AG04450 (cell line): ENCODE measurements at places on chromosomes 5 and 9. TPM values are rescaled to one million over a fixed set of nuclear protein-coding genes. Genes with fewer than 3 reads are reported as not detected.

SPINK4 gene
- polyA plus RNA-seq, result not detected in 2 replicates

AMBP gene
- polyA plus RNA-seq, result 0.67 and 0.74 TPM in 2 replicates

PRELID2 gene
- 3.9 and 5.4 TPM in 2 replicates for polyA plus RNA-seq

WHRN gene
- 1.1 and 1.2 TPM in 2 replicates for polyA plus RNA-seq

- no peak for DNase-seq
Measured at GRCh38 chr5:169914766-169915165, 65.5 kb downstream of the INSYN2B start.

- DNase-seq, result no peak
Measured at GRCh38 chr9:74333384-74334032, 163.6 kb upstream of the RORB start.

DNA sequence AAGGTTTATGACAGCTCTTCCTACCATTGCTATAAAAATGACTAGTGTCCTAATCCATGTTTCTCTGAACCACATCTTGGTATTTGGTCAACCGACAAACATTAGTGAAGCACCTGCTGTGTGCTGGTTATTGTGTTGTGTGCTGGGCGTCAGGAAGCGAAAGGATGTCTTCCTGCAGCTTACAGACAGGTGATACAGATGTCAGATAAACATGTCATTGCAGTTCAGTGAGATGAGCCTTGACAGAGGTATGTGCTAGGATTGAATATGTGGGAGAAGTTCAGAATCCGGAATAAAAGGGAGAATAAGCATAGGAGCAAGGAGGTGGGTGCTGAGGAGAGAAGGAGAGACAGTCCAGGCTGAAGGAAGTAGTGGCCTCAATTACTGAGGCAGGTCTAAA lies 20.3 kb upstream of the CTNNA1 start:
- no peak for DNase-seq

GRCh38 chr5:147567917-147568598 lies 58.2 kb upstream of the DPYSL3 start:
- DNase-seq, result peak; percentile 53

- DNase-seq, result no peak
Measured at GRCh38 chr5:118069452-118069851, 918.9 kb downstream of the DTWD2 start.

GRCh38 chr9:133996531-133997520 lies 4.7 kb upstream of the VAV2 start:
- DNase-seq, result no peak

DNA sequence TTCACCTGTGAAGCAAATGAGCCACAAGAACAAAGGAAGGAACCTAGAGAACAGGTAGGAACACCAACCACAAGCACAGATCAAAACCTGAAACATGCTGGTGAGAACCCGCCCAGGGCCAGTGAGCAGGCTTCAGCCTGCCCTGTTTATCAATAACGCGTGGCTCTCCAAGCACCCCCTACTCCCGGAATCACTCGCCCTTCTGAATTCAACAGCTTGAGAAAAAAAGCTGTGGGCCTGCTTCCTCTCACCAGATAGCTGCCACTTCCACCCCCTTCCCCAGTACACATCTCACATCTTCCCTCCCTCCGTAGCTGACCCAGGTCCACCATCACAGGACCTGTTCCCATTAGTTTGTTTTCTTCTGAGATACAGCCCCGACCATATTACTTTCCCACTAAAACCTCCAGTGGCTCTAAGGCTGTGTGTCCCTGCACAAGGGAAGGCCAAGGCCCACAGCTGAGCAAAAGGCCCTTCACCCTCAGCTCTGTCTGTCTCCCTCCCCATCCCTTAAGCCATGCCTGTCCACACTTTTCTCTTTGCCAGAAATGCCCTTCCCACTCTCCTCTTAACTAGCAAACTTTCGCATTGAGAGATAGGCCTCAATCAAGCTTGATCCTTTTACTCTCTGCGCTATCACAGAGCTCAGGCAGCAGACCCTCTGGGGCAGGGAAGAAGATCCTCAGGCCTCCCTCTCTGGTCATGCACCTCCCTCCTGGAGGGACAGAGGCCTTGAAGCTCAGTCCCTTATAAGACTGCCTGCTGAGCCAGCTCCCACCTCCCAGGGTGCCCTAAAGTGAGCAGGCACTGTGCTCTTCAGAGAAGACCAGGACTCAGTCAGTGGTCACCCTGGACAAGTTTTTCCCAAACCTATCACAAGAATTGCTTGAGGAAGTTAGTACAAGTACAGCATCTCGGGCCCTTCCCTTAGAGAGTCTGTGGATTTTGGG lies 30.1 kb downstream of the B4GALT1 start:
- DNase-seq, result no peak

DNA sequence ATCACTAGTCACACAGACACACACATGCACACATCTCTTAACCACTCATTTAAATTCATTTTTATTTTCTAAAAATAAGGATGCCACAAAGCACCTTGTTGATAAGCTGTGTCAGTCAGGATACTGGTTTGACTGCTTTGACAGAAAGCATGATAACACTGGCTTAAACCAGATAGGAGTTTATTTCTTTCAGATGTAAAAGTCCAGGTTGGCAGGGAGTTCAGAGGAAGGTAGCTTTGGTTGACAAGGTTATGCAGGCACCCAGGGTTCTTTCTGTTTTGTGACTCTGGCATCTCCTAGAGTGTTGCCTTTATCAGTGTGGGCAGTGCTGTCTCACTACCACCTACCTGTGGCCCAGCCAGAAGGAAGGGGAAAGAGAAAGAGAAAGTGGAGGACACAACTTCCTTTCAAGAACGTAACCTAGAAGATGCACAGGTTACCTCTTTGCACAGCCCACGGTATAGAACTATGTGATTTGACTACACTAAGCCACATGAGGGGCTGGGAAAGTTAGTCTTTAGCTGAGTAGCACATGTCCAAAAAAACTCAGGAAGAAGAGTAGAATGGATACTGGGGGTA lies 334.7 kb downstream of the OSTF1 start:
- no peak for DNase-seq

GRCh38 chr5:169089343-169089742 lies 211.6 kb downstream of the SLIT3 start:
- DNase-seq, result no peak

DNA sequence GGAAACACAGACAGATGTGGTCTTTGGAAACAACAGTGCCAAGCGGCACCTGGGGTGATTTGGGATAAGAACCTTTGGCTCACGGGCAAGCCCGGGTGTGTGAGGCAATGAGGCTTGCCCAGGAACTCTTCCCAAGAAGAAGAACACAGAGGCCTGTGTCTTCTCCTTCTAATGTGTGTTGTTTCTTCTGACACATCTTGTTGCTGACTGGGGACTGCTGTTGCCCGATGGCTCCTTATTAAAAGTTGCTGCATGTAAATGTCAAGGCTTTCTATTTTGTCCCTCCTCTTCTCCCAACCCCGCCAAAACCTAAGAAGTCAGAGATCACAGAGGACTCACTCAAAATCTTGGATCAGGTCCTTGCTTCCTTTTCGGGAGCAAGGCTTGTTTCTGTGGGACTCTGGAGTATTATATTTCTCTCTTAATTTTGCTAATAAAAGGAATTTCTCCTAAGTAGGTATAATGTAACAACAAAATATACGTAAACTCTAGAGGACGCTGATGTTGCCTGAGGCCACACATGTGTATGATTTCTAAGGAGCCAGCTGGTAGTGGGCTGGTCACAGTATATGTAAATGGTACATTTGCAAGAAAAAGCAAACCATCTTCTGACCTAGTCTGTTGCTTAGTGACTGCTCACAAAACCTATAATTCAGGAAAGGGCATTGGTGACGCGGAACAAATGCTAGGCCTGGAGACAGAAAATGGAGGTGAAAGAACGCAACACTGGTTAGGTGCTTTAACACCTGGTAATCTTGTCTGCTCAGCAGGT lies 232.5 kb downstream of the GADD45G start:
- no peak for DNase-seq

DNA sequence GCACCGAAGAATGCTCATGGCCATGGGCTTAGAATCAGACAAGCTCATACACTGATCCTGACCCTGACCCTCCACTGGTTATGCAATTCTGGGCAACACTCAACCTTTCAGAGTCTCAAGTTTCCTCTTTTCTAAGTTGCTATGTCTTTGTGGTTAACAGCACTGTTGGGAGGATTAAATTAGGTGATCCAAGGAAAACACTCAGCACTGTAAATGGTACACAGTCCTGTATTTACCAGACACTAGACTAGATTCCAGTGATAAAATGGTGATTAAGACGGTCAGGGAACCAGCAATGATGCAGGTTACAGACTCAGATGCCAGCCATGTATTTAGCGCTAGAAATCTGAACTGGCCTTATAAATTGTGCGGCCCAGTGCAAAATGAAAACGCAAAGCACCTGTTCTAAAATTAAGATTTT lies 8.1 kb downstream of the ARL15 start:
- DNase-seq, result no peak

DNA sequence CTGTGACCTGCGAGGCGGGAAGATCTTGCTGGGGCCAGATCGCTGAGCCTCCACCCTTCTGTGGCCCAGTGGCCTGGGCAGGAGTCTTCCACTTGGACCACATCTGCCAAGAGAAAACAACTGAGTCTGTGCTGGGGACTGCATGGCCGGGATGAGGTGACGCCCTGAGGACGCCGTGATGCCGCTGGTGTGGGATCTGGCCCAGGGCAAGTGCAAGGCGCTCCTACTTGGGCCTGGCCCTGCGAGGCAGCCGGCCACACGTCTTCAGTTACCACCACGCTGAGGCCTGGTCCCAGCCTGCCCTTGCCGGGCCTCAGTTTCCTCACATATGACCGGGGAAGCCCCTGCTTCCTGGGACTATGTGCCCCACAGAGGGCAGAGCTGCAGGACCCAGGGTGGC lies 133.4 kb downstream of the SLC25A46 start:
- no peak for DNase-seq

DNA sequence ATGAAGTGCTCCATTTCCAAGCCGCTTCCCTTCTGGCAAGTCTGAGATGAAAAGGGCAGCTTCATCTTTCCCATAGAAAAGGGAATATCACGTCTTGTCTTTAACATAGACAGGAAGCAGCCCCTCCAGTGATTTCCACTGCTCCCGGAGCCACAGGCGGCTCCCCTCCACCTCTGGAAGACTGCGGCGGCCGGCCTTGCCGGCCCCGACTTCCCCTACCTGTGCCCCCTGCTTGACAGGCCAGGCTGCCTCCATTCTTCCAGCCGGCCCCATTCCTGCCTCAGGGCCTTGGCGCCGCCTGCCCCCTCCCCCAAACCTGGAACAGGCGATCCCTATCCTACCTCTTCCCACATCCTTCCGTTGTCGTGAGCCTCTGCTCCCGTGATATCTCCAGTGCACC lies 141.8 kb downstream of the ZNF354C start:
- DNase-seq, result no peak

DNA sequence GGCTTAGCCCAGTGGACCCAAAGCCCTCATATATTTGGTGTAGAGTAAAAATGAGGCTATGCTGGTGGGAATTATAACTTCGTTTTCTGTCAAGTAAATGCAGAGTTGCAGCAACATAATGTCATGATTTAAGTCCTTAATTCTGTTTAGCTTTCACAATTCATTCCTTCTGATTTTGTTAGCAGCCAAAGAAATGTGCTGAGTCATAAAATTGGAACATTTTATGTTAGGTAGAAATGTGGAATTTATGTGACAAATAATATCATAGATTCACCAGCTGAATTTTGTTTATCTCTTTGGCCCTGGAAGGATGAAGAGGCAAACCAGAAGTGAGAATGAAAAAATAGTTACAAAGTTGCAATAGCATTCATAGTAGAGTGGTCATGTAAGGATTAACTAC lies 247.0 kb downstream of the TRPM3 start:
- DNase-seq, result no peak

GRCh38 chr9:116662646-116663310 lies 24.3 kb upstream of the TRIM32 start:
- DNase-seq, result no peak

GRCh38 chr5:92560698-92561401 lies 1020.2 kb downstream of the NR2F1-AS1 start:
- no peak for DNase-seq

DNA sequence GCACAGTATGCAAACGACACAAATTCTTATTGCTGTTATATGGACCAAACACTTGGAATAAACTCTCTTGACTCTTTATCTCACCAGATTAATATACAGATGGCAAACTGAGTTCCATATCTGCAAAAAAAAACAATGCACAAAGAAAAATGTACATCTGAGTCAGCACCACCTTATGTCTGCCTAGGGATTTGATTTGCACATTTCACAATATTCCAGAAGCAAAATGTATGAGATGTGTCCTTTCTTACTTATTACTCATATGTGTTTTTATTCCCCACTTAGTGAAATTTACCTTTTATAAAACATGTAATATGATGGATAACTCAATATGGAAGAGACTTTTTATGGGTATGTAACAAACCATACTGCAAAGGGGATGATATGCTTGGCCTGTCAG lies 236.9 kb downstream of the GLIS3 start:
- no peak for DNase-seq

DNA sequence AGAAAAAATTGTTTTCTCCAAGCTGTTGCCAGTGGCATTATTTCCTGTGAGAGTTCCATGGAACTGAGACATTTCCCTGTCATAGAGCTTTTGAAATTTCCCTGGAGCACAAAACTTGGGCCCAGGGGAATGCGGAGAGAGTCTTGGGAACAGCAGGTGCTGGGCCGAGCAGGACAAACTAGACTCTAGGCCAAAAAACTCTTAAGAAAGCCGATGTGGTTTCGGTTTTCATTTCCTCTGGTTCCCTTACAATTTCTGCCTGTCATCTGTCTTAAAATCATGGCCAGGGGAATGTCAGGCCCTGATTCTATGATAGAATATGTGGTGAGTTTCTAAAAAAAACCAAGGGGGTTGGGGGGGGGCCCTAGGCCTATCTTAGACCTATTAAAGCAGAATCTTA lies 4.6 kb downstream of the SLC35A4 start:
- no peak for DNase-seq

DNA sequence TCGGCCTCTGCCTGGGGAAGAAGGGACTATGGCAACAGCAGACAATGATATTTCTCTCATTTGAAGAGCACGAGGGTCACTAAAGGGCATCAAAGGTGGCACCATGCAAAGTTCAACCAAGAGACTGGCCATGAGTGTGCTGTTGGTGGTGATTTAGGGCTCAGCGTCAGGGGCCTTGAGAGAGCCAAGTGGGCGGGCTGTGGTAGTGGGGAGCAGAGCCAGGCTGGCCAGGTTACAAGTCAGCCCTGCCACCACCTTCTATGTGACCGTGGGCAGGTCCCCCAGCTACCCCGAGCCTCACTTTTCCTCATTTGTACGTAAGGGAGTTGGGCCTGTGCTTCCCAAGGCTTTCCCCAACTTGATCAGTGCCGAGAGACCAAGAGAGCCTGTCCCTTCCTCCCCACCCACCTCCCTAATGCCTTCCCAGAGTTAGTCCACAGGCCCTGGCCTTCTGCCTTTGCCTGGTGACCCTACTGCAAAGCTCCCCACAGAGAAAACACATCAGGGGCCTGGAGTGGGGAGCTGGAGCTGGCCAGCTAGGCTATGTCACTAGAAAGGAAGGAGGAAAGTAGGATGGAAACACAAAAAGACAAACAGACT lies 104.3 kb downstream of the PDE6A start:
- no peak for DNase-seq

GRCh38 chr5:6162175-6162574 lies 216.2 kb downstream of the MED10 start:
- DNase-seq, result no peak

- no peak for DNase-seq
Measured at GRCh38 chr5:127826011-127826410, 122.8 kb downstream of the CCDC192 start.
